ENCODE measurements at places on chromosomes 13 and 19.

DNA sequence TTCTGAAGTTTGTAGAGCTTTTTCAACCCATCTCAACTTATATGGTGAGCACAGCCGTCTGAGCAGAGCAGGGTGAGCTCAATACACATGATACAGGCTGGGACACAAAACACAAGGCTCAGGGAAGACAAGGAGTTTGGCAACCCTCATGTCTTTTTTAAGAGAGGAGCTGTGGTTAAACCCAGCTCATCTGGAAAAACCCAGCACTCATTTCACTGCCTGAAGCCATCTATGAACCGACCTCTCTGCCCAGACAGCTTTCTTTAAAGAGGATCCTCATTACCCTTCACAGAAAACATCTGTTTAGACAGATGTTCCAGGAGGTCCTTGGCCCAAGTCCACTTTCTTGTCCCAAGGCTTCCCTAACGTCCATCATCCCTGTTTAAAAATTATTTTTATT, 170.0 kb upstream of the TSHZ3 start:
- no peak for DNase-seq

DNA sequence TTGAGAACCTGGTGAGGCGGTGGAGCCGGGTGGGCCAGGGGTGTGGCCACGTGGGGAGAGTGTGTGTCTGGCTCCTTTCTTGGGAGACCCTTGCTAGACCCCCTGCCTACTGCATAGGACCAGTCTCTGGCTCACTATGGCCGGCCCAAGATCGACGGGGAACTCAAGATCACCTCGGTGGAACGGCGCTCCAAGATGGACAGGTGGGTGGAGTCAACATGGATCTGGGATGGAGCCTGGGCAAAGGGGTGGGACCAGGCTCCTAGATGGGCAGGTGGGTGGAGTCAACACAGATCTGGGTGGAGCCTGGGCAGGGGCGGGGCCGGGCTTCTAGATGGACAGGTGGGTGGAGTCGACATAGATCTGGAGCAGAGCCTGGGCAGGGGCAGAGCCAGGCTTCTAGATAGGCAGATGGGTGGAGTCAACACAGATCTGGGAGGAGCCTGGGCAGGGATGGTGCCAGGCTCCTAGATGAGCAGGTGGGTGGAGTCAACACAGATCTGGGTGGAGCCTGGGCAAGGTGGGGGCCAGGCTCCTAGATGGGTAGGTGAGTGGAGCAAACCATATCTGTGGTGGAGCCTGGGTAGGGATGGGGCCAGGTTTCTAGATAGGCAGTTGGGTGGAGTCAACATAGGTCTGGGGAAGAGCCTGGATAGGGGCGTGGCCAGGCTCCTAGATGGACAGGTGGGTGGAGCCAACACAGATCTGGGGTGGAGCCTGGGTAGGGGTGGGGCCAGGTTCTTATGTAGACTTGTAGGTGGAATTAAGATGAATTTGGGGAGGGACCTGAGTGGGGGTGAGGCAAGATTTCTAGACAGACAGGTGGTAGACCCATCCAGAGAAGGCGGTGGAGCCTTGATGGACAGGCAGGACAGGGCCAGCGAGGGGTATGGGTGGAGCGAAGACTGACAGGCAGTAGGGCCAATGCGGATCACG, 56.5 kb downstream of the VAV1 start:
- peak; percentile 68 for DNase-seq

DNA sequence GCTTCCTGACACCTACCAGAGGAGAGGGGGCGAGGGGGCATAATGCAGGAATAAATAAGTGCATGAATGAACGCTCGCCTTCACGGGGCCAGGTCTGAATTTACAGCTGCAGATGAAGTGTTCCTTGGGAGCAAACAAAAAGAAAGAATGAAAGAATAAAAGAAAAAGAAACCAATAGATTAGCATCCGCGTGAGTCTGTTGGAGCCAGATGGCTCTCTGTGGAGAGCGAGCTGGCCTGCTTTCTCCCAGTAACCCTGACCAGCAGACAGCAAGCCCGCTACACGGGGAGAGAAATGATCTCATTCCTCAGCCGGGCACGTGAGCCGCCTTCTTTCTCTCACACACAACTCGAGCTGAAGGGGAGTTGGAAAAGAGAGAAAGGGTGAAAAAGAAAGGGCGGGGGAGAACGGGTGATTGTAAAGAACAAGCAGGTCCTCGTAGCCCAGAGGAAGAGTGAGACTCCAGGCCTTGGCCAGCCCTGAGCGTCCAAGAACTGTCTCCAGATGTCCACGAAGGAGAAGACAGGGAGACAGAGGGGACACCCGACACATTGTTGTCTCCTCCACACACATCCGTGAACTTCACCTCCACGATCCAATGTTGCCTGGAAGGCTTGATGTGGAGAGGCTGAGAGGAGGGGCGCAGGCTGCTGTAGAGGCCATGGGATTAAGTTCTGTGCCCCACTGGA, 81.4 kb downstream of the RNASEH2B start:
- DNase-seq, result no peak

- peak; percentile 47 for DNase-seq
These were observed 928 bp upstream of the PNPLA6 start for GRCh38 chr19:7534531-7535046.

GRCh38 chr13:32731576-32731975, 145.3 kb downstream of the PDS5B start:
- no peak for DNase-seq

DNA sequence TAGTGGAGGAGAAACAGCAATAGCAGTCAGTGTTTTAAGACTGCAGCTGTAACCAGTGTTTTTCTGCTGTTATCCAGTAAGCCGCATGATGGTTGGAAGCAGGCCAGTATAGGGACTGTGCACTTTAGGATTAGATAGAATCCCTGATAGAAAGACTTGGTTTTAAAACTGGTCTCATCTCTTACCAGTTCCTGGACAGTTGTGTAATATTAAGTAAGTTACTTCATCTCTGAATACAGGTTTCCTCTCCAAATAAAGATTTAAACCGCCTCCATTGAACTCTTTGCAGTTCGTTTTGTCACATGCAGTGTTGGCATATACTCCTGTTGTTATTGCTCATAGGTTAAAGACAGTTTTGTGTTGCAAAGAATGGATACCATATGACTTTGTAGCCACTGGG, 25.6 kb downstream of the URI1 start:
- peak; percentile 37 for DNase-seq

- peak; percentile 97 for DNase-seq
These were observed at the start of gene CRTC1 for GRCh38 chr19:18683109-18683957. Gene CRTC1, plus strand, starts transcription at chr19:18683680. Its CDS starts 23 bp downstream, at chr19:18683703.

- no peak for DNase-seq
These were observed 40.6 kb downstream of the FBN3 start for GRCh38 chr19:8108560-8109445.

DNA sequence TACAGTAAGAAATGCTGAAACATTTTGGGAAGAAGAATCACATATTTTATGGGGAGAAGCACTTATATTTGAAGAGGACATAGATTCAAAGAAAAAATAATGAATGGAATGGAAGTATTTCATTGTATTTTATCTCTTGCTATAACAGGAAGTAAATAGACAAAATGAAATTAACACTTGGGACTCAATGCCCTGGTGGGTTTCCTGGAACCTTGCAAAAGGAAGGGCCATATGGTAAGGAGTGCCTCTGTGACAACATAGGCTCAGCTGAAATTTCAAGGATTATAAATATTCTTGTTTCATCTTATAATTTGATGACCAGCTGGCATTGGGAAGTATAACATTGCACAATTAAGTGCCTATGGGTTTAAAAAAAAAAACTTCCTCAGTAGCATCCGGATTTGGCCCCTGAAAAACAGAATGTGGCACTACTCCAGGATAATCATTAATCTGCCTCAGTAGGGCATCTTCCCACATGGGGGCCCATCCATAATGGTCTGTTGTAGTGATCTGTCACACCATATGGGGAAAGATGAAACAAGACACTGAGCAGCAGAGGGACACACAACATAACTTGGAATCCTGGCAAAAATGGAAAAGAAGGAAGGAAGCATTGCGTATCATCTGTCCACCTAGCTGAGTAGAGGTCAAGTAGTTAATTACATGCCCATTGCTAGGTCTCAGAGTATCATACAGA, 321.6 kb downstream of the NDFIP2 start:
- DNase-seq, result no peak

Measured in hematopoietic multipotent progenitor cell (in vitro differentiated cells).